ENCODE measurements at places on chromosomes 7 and 10.

DNA sequence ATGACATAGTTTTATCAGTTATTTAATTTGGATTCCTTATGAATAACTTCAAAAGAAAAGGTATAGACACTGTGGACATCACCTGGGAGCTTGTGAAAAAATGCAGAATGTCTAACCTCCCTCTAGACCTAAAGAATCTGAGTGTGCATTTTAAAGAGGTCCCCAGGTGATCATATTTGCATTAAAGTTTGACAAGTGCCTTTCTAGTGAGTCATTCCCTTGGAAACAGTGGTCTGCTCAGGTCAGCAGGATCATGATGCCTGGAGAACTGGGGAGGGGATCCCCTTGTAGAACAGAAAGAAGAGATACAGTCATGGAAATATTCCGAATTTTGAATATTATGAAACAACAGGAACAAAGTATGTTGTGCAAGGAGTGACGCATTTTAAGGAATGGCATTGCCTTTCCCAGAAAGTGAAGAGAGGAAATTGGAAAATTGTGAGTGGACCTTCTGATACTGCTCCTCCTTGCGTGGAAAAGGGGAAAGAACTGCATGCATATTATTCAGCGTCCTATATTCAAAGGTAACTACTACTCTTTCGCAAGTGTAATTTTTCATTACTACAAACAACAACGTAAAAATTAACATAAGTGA, 4.6 kb downstream of the STEAP2 start:
- DNase-seq, result peak; percentile 4

DNA sequence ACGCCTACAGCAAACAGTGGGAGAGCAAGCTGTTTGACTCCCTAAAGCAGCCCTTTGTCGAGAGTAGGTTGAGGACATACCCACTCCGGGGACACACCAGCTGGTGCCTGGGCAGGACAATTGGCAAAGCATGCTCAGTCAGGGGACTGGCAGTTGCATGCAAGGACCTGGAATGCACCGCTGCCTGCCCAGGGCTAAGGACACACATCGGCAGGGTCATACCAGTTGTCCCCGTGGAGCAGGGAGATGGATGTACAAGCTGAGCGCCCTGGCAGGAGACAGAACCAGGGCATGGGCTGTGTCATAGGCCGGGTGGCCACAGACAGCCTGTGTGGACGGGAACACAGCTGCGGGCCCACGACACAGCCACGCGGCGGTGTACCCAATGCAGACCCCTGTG, 18.3 kb upstream of the ELN start:
- DNase-seq, result no peak

- DNase-seq, result no peak
Observed at GRCh38 chr7:80515298-80515697, 3.4 kb upstream of the GNAT3 start.

- no peak for DNase-seq
Observed at GRCh38 chr7:112501801-112502503, 21.2 kb downstream of the LSMEM1 start.

DNA sequence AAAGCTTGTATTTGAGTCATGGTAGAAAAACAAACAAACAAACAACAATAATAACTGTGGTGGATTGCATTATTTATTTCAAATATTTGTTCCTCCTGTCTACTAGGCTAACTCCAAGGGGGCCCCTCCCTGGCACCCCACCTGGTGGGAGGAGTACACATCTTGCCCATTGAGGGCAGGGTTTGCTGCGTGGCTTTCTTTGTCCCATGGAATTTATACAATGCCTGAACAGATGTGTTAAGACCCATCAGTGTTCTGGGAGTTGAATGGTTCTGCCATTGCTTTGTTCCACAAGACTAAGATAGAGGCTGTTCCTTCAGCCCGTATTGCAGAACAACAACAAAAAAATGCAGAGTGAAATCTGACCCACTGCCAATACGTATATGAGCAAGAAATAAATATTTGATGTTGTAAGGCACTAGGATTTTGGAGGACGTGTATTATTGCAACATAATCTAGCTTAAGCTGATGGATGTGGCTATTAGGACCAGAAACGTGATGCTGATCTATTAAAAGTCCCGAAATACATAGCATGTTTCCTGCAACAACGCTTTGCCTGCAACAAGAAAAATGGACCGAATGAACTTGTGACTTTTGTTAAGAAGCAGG, 119.1 kb upstream of the JCAD start:
- DNase-seq, result peak; percentile 37

GRCh38 chr10:90945491-90946070, 24.7 kb upstream of the ANKRD1 start:
- no peak for DNase-seq

DNA sequence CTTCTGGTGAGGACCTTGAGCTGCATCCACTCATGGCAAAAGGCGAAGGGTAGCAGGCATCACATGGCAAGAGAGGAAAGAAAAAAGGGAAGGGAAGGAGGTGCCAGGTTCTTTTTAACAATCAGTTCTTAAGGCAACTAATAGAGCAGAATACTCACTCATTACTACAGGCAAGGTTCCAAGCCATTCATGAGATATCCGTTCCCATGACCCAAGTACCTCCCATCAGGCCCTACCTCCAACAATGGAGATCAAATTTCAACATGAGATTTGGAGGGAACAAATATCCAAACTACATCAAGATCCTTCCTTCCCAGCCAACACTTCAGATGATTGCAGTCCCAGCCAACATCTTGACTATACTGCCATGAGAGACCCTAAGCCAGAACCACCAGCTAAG, 38.9 kb upstream of the YAE1 start:
- DNase-seq, result no peak

GRCh38 chr10:13913897-13914296, 327.1 kb downstream of the PRPF18 start:
- no peak for DNase-seq

DNA sequence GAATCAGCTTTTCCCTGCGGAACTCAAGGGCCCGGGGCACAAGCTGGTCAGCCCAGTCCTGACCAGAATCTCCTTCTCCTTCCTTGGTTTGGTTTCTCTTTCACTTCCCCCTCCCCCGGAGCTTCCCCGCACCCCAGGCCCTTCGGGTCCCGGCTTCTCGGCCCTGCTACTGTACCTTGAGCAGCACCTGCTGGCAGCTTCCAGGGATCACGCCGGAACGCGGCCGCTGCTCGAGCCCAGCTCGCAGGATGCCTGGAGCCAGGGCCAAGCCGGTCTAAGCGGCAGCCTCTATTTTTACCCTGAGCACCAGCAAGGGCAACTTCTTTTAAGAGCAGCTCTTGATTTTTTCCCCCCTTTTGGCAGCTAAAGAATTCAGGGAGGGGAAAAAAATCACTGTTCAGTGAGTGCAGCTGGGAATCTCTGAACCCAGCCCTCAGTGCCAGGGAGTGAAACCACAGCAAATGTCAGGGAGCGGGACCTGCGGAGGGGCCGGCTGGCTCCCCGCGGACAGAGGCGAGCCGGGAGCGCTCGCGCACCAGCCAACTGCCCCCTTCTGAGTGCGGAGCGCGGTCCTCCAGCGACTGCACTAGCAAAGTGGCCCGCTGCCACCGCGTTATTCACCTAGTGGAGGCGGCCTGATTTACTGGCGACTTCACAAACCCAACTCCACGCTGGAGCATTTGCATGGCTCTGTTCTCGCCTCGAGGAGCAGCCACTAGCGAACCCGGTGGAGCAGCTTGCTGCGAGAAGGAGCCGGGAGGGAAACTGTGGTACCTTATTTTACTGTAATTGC, 2.4 kb upstream of the INHBA start:
- DNase-seq, result peak; percentile 93

DNA sequence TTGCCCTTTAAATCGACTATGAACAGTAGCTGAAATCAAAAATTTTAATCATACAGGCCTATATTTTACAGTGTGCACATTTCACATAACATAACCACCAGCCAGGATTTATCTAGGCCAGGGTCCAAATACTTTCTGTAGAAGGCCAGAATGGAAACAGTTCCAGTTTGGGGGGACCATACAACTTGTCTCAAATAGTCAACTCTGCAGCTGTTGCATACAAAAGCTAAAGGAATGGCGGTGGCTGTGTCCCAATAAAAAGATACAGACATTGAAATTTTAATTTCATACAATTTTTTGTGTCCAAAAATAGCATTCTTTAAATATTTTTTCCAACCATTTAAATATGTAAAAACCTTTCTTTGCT, 742 bp upstream of the TYSND1 start:
- DNase-seq, result no peak

DNA sequence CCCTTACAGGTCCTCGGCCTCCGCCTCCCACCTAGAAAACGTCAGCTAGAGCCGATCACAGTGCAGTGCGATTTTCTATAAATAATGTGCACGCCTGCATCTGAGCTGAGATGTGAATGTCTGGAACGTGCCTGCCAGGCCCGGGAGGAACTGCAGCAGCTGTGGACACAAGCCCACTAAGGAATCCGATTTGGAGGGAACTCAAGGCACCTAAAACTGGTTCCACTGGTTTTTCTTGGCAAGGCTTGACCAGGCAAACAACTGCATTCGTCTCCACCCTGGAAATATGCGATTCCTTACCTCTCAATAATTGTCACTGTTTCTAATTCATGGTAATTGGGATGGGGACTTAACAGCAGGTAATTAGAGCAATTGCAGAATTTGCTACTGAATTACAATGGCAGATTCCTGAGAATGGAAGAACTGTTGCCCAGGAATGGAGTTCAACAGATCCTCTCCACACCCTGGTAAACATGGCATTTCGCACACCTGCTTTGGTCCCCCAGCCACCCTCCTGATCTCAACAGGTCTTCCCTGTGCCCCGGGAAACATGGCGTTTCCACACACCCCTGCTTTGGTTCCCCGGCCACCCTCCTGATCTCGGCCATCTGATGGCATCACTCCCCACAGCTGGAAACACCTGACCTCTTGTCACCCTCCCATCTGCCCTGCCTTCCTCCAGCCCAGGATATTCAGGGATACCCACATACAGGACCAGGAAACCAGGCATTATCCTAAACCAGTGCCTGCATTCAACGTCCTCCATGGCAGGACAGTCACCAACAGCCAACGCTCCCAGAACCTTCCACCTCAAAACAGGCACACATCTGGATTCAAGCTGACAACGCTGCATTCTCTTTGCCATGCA, 76.0 kb downstream of the DIP2C start:
- no peak for DNase-seq

GRCh38 chr7:149692557-149692982, 80.8 kb downstream of the ZNF467 start:
- no peak for DNase-seq

DNA sequence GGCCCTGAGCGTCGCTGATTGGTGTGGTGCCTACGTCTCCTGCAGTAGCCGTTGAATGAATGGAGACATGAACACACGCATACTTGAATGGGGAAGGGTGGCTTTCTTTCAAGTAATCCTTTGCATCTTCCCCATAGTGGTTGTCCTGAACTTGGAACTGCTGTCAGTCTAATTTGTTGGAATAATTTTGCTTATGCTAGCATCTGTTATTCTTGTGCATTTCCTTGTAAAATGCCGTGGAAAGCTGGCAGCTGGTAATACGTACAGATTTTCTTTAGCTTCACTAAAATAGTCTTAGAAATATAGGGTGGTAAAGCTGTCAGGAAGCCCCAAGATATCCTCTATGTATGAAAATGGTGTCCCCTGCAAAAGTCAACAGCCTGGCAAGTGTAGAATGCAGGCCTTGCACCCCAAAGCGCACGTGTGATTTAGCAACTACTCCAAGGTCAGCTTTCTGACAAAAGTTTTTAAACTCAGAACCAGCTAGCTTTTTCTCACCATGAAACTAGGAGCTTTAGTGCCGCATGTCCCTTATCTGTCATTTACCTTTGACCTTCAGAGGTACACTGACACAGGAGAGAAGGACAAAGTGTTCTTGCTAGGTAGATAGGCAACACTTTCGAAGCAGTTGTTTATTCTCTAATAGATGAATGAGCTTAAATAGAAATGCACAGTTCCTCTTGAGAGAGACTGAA, 70.8 kb downstream of the RBM33 start:
- DNase-seq, result no peak

- DNase-seq, result no peak
Observed at GRCh38 chr7:47407136-47407535, 174.8 kb downstream of the TNS3 start.

DNA sequence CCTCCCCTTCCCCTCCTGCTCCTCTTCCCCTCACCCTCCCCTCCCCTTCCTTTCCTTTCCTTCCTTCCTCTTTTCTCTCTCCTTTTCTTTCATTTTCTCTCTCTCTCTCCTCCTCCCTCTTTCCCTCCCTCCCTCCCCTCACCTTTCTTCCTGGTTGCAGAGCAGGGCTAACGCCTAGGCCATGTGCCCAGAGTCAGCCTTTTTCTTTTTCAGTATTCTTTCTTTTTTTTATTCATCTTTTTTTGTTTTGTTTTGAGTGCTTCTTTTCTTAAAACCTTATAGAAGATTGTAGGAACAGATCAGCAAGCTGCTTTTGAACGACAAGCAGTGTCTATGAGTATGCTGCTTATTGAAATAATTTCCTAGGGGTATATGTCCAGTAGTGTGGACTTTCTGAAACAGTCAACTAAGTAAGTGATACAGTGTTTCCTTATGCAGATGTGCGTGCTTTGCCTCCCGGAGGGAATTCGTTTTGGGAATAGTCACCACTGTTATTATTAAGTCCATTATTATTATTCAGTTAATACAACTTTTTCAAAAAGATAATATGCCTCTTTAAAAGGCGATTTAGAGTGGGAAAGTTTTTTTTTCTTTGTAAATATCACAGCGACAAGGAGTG, 219.2 kb downstream of the CAMK1D start:
- DNase-seq, result no peak

GRCh38 chr7:74371381-74372341, 82.0 kb upstream of the GTF2IRD1 start:
- no peak for DNase-seq

GRCh38 chr10:37760817-37761216, 96.6 kb downstream of the ZNF248 start:
- DNase-seq, result no peak

DNA sequence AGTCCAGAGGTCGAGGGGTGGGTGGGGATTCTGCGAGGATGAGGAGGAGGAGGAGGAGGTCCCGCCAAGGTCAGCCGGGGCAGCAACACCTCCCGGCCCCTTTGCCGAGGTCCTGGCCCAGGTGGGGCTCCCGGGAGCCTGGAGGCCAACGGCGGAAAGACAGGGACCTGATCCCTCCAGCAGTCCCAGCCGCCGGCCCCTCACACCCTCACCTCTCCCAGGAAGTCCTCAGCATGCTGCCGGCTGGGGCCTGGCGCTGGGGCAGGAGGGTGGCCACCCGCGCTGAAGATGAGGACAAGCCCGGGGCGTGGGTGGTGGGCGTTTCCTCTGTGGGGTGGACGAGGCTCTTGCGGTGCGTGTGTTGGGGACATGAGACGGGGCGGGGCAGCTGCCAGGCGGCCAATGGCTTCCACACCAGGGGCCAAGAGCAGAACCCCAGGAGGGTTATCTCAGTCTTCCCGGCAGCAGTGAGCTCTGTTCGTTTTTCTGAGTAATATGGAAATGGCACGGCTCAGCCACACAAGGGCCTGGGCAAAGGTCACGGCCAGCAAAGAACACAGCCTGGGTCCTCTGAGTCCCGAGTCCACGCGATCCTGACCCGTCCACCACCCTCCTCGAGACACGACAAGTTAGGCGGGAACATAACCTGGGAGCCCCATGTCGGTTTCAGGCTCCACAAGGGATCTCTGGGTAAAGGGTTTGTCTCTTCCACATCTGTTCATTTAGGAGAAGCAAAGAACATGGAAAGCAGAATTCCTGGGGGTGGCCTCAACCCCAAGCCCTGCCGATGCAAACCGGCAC, 82.9 kb upstream of the PDGFA start:
- DNase-seq, result no peak

GRCh38 chr7:1856888-1857441, 186.9 kb downstream of the ELFN1 start:
- DNase-seq, result no peak

GRCh38 chr10:93064874-93065660, 4.5 kb downstream of the CYP26C1 start:
- no peak for DNase-seq
